Left lung (tissue), 14 donors: ENCODE measurements at places on chromosomes 4 and X. TPM values are rescaled to one million over a fixed set of nuclear protein-coding genes. Genes with fewer than 3 reads are reported as not detected.
A peak's percentile ranks its signal among the peaks of the same experiment; 100 is the strongest.

DNA sequence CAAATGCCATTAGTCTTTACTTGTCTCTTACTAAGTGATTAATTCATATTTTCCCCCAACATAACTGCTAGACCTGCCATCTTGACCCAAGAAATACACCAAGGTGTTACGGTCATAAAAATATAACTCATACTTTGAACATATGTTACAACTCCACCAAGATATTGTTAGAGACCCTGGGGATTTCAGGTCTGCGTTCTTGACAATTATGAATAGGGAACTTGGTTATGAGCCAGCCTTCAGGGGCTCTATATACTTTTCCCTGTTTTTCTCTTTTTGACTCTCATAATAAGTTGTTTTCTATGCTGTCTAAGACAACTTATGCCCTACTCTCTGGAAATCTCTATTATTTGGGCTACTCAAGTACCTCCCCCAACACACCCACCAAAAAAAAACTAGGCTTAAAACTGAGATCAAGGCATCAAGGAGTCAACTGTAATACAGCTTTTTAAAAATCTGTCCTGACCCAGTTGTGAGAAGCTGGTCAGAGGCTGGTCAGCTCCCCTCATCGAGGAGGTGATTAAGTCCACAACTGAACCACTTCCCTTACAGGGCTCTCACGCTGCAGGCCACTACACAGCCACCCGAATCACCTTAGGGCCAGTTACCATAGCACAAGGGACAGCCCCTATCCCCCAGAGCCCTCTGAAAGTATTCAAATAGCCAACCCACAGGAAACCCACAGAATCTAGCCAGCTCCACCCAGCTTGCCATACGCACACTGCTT lies 10.5 kb upstream of the TLR3 start:
- no peak for DNase-seq

DNA sequence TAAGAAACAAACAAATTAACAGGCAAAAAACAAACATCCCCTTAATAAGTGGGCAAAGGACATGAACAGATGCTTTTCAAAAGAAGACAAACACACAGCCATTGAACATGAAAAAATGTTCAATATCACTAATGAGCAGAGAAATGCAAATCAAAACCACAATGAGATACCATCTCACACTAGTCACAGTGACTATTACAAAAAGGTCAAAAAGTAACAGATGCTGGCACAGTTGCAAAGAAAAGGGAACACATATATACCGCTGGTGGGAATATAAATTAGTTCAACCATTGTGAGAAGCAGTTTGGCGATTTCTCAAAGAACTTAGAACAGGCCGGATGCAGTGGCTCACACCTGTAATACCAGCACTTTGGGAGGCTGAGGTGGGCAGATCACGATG lies 146.1 kb upstream of the NEIL3 start:
- DNase-seq = no peak

RBM46 gene
- not detected for total RNA-seq

DNA sequence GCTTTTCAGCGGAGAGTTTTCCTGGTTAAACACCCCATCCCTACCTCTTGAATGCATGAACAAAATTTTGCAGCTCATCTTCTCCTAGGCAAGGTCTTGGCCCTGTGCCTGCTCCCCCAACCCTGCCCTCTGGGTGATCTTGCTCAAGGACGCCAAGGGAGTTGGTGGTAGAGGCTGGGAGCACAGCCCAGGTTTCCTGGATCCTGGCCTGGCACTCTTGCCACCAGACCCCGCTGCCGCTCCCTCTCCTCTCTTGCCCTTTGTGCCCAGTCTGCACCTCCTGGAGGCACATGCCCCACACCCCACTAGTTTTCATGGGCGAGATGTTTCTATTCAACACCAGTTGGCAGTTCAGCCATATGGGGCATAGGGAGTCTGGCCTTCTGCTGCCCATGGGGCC lies 37.3 kb downstream of the TSC22D3 start:
- no peak for DNase-seq

DNA sequence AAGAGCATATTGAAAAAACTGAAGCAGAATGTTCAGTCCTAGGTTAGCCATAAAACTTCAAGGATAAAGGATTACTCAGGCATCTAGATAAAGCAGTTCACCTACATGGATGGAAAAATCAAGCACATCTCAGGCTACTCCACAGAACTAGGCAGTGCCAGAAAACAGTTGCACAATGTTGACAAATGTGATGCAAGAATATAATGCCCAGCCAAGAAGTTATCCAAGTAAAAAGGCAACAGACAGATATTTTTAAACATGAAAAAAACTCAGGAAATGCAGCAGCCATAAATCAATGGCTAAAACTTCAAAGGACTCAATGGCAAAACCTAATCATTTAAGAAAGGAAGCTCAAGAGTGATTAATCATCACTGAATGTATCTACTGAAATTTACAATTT lies 456.0 kb upstream of the FAM241A start:
- no peak for DNase-seq

DNA sequence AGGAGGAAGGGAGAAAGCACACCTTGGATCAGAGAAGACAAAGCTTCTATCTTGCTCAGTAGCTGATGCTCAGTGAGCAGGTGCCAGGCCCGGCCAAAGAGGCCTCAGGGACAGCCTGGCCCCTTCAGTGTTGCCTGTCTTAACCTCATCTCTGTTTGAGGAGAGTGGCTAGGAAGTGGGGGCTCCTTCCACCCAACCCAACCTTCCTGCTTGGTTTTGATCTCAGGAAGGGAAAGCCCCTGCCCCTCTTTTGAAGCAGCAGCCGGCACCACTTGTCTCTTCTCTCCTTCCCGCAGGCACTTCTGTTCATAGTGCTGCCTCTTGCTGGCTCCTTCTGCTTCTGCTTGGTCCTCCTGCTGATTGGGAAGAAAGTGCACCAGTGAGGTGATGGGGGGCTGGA lies 2.4 kb upstream of the AFF2 start:
- DNase-seq = peak; percentile 2

GRCh38 chr4:92952426-92952825 lies 648.7 kb downstream of the GRID2 start:
- DNase-seq = no peak

DNA sequence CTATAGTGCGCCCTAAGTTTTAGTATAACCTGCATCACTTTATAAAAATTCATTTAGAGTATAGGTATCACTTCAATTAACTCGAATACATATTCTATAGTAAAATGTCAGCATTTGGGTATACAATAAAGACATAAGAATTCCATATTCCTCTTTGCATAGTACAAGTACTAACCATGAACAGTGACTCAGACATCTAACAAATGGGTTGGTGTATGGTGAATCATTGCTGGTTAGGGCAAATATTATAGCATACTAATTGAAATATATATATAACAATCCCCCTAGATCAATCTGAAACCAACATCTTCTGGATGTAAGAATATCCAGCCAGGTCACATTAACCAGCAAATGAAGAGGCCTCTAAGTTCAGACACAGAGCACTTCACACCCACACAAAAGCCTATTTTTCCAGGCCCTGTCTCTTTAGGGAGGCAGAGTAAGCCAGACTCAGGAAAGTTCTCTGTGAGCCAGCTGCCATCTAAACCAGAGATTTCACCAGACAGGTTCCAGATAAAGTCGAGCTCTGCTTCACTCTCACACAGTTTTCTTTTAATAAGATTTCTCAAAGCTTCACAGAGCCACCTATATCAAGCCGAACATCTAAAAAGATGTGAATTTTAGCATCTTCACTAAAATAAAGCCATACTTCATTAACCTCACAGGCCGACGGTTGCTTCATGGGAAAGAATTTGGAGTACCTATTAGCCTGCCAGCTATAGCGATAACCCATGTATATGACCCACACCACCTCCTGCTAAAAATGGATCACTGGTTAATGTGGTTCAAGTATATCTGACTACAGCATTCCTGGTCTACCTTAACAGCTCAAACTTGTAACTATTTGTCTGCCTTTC lies 200.0 kb upstream of the FTHL17 start:
- DNase-seq = no peak

- no peak for DNase-seq
Measured at GRCh38 chr4:13176741-13177142, 307.4 kb downstream of the RAB28 start.

- no peak for DNase-seq
Measured at GRCh38 chr4:123037804-123038203, 115.4 kb upstream of the NUDT6 start.

DNA sequence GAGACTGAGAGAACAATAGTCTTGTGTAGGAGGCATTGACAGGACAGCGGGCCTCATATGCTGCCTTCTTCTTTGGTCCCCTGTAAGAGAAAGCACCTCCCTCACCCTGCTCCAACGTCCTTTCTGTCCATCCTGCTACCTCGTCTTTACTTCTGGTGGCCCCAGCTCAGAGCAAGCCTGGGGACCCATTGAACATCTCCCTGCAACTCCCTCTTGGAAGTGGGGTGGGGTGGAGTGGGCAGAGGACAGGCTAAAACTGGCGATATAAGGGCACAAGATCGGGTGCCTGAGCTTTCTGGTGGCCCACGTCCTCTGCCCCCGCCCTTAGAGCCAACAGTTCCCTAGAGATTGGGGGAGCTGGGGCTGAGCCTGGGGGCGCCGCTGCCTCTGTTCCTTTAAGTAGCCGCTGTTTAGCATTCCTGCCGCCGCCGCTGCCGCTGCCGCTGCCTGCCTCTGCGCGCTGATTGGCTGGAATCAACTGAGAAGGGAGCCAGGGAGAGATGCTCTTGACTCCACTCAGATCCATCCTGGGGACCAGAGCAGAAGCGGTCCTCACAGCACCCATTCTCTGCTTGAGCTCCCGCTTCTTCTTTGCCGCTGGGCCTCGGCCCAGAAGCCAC lies at the start of gene DLG3:
Gene DLG3 (plus strand): TSS at position 510 of the 620 bp plus-strand sequence. CDS start 367 bp downstream, outside the sequence.
- DNase-seq = peak; percentile 47
